ENCODE measurements at places on chromosomes 7 and 10. TPM values are rescaled to one million over a fixed set of nuclear protein-coding genes. Genes with fewer than 3 reads are reported as not detected.

Gene RBP3
- not detected for total RNA-seq

Gene PROSER2
- total RNA-seq: 0.33 TPM

Gene GRID1
- not detected for total RNA-seq

Gene ADARB2
- total RNA-seq: 5.2 TPM

Gene CDC14C
- total RNA-seq: not detected

Gene C10orf53
- not detected for total RNA-seq

Gene SUN3
- total RNA-seq: 0.98 TPM

Gene LFNG
- total RNA-seq: 99.5 TPM

Gene SPRN
- total RNA-seq: not detected

Gene ZDHHC6
- total RNA-seq: 44.0 TPM

Gene ABLIM1
- total RNA-seq: 166 TPM

Gene ADAM22
- 2.2 TPM for total RNA-seq
